Activated CD8-positive, alpha-beta T cell treated with anti-CD3 and anti-CD28 coated beads, Interleukin-2, amount 10 ng/mL, durations not matched to agents 7 days and 5 days (primary cell): ENCODE measurements at places on chromosomes 3 and 15.

DNA sequence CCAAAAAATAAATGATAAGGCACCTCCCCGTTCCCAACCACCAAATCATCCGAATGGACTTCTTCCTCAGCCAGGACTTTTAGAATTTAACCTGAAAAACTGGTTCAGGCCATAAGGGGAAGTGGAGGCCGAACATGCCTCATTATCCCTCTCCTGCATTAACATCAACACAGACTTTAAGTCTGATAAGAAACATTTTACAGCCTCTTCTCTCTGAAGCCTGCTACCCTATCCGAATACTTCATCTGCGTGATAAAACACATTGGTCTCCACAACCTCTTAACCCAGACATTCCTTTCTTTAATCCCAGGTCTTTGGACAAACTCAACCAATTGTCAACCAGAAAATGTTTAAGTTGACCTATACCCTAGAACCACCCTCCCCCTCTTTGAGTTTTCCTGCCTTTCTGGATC is 850 bp upstream of the SLC41A3 start:
- no peaks in the 10 kb centered on the region for H3K27me3 ChIP-seq
- peaks cover 10% of the 10 kb centered on the region for H3K36me3 ChIP-seq
- DNase-seq: no peak
- H3K27ac ChIP-seq: peak overlapping the region; percentile 3

- peak overlapping the region; percentile 97 for H3K27ac ChIP-seq
- peaks cover 37% of the 10 kb centered on the region for H3K4me1 ChIP-seq
- H3K27me3 ChIP-seq: no peaks in the 10 kb centered on the region
Measured at GRCh38 chr3:129399895-129400357, 28.5 kb downstream of the EFCAB12 start.

DNA sequence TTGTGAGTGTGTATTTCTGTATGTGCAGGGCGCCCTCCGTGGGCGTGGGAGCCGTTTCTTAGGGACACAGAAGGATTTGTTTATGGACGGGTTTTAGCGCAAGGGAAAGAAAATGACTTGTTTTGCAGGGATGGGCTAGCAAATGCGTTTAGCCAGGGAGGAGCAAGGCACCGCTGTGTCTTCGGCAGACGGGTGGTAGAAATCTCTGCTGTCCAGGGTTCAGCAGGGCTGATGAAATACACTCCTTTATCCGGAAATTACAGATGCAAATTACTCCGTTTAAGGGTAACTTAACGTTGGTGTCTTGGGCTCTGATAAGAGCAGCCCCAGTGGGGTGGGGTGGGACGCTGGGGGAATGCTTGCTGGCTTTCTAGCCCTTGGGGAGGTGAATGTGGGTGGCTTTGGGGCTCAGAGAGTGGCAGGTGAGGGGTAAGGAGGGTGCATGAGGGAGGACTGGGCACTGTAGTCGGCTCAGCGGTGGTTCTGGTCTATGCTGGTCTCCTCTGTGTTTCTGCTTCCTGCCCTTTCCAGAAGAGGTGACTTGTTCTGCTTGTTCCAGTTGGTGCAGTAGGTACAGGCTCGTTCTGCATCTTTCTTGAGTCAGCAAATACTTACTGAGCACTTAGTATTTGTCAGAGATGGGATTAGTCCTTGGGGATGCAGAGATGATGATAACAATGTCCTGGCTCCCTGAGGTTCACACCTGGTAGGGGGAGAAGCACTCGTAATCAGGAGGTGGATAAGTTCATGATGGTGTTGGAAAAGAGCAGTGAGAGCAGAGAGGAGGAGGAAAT is 954 bp downstream of the SV2B start:
- H3K36me3 ChIP-seq: no peaks in the 10 kb centered on the region
- peaks cover 69% of the 10 kb centered on the region for H3K27me3 ChIP-seq
- DNase-seq: peak; percentile 25
- H3K4me3 ChIP-seq: peak overlapping the region; percentile 75
- H3K27ac ChIP-seq: peak overlapping the region; percentile 49

DNA sequence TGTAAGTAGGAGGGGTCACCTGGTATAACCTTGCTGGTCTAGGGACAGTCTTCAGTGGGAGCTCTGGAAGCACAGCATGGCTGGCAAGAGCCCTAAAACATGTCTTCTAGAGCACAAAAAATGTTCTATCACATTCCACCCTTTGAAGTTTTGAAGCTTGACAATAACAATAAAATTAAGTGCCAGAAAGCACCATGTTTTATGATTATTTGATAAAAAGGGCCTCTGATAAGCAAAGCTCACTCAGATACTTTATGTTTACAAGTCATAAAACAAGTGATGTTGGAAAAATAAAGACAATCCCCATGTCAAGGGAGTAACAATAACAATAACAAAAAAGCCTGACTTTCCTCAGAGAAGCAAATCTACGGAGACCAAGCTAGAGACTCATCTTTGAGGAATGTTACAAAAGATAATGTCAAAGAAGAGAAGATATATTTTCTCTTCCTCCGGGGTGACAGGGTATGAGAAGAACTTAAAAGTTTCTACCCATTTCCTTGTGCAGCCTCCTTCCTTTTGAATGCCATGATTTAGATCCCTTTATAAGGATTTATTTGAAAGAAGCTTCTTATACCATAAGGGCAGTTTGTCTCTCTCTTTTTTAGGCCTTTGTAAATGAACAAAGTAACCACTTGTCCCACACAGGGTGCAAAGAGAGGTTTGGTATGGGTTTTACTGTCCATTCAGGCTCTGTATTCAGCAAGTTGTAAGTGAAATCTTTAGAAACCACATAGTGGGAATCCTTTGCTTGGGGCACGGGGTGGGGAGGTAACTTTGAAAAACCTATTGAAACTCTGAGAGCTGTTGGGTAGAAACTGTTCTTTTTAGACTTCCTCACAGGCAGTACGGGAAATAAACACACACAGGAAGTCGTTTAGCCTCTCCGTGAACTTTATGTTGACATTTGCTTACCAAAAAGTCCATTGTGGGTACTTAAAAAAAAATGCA is 109.6 kb upstream of the RBMS3 start:
- H3K36me3 ChIP-seq: no peaks in the 10 kb centered on the region
- peak overlapping the region; percentile 79 for H3K27ac ChIP-seq
- peak overlapping the region; percentile 16 for H3K4me3 ChIP-seq
- H3K4me1 ChIP-seq: peaks cover 14% of the 10 kb centered on the region

DNA sequence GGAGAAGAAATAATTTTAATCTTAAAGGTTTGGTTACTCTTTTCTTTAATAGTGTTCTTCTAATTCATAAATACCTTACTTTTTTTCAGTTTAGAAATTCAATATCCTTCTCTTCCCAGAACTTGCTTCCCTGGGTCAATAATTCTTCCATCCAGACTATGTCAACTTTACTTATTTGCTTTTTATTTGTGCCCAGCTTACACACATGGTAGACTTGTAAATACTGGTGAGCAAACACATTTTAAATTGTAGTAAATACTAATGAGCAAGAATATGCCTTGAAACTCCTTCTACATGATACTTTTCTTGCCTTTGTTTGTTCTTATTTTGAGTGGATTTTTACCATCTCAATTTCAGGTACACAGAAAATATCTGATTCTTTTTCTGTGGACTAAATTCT is 33.7 kb downstream of the SST start:
- no peak overlapping the region for H3K4me3 ChIP-seq
- H3K27me3 ChIP-seq: peaks cover 21% of the 10 kb centered on the region
- H3K27ac ChIP-seq: no peak overlapping the region
- H3K36me3 ChIP-seq: no peaks in the 10 kb centered on the region

DNA sequence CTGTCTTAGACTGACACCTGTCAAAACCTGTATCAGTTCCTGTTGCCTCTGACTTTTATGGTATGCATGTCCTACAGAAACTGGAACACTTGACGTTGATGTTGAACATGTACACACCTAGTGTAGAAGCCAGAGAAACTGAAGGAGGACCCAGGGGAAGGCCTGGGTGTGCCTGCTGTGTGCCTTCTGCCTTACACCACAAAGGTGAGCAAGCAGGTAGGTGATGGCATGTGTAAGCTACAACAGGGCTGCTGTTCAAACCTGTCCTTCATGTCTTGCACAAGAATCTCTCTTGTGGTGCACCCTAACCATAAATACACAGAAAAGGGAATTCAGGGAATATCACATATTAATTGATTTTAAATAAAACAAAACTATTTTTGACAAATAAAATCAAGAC is 13.6 kb upstream of the AQP9 start:
- no peaks in the 10 kb centered on the region for H3K4me1 ChIP-seq
- no peak overlapping the region for H3K27ac ChIP-seq
- no peak overlapping the region for H3K4me3 ChIP-seq
- no peaks in the 10 kb centered on the region for H3K36me3 ChIP-seq

GRCh38 chr15:97903971-97904572 is 56.4 kb upstream of the ARRDC4 start:
- peaks cover 15% of the 10 kb centered on the region for H3K27me3 ChIP-seq
- H3K27ac ChIP-seq: no peak overlapping the region
- no peak overlapping the region for H3K4me3 ChIP-seq
- no peaks in the 10 kb centered on the region for H3K36me3 ChIP-seq

- no peak overlapping the region for H3K27ac ChIP-seq
- H3K36me3 ChIP-seq: peaks cover 92% of the 10 kb centered on the region
- H3K4me3 ChIP-seq: no peak overlapping the region
- peaks cover 17% of the 10 kb centered on the region for H3K4me1 ChIP-seq
Measured at GRCh38 chr3:125002414-125003368, 53.1 kb downstream of the HEG1 start.

- H3K27me3 ChIP-seq: peaks cover 39% of the 10 kb centered on the region
- peaks cover 3% of the 10 kb centered on the region for H3K4me1 ChIP-seq
- no peak for DNase-seq
- H3K27ac ChIP-seq: no peak overlapping the region
- H3K4me3 ChIP-seq: no peak overlapping the region
- H3K36me3 ChIP-seq: no peaks in the 10 kb centered on the region
Measured at GRCh38 chr15:47716516-47716915, 789 bp upstream of the SEMA6D start.

DNA sequence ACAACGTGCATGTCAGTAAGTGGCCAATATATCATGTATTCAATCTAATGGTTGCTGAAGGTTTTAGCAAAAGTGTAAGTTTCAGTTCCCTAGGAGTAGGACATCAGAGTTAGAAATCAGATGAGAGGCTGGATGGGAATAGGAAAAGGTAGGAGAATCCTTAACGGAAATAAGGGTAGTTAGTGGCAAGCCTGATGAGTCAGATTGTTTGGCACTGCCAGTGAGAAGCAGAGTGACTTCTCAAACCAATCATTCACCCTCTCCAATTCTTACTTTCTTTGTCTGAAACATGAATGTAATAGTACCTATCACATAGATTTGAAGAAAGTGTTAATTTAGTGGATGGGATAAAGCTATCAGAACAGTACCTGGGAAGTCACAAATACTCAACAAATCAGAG is 894.0 kb downstream of the NTRK3 start:
- H3K36me3 ChIP-seq: no peaks in the 10 kb centered on the region
- no peaks in the 10 kb centered on the region for H3K27me3 ChIP-seq
- H3K4me1 ChIP-seq: no peaks in the 10 kb centered on the region
- no peak for DNase-seq
- H3K4me3 ChIP-seq: no peak overlapping the region

GRCh38 chr3:102179326-102180177 is 255.3 kb upstream of the ZPLD1 start:
- DNase-seq: no peak
- no peak overlapping the region for H3K4me3 ChIP-seq

GRCh38 chr3:37819591-37819990 is 42.1 kb upstream of the CTDSPL start:
- no peak overlapping the region for H3K4me3 ChIP-seq
- H3K27ac ChIP-seq: no peak overlapping the region
- H3K27me3 ChIP-seq: peaks cover 5% of the 10 kb centered on the region
- no peaks in the 10 kb centered on the region for H3K4me1 ChIP-seq
